ENCODE measurements at places on chromosomes 11 and 22.

DNA sequence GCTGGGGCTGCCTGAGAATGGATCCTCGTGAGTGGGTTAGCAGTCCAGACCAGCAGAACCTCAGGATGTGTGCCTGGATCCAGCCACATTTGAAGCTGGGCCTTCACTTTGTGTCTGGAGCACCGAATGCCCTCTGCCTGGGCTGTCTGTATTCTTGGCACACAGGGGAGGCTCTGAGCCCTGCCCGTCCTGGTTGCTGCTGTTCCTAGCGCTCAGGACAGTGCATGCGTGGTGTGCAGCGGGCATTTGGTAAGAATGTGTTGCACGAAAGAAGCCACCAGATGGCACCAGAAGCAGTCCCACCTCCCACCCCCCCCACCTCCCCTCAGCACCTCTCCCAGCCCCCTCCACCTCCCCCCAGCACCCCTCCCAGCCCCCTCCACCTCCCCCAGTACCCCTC is 4.1 kb upstream of the MAPK11 start:
- peak; percentile 73 for DNase-seq

DNA sequence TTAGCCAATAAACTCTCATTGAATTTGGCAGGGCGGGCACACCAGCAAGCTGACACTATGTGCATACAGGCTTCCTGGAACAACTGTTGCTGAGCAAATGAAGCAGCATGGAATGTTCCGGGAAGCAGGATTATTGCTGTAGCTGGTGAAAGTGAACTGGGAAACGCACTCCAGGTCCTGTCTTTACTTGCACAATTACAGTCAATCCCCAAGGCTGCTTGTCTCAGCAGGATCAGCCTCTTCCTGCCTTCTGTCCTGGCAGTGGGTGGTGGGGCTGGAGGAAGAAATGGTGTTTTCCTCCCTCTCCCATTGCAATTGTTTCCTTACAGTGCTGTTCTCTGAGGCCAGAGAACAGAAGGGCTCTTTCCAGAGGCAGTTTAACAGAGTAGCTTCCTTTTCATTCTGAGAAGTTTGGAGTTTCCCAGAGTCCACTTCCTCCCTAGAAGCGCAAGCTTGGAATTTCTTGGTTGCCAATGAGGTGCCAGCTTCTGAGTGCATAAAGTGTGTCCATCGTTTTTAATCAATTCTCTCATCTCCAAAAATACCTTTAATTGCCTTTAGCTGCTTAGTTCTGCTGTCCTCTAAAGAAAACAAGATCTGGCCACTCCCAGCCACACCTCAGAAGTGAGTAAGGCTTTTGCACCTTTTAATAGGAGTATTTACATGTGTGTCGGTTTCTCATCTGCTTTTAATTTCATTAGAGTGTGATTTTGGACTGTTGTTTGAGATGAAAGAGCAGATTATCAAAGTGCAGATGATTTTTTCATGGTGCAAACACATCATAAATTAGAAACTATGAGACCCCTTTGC is 19.9 kb downstream of the CD44 start:
- no peak for DNase-seq

- DNase-seq, result no peak
Observed at GRCh38 chr11:32034680-32035079, 56.2 kb upstream of the RCN1 start.

DNA sequence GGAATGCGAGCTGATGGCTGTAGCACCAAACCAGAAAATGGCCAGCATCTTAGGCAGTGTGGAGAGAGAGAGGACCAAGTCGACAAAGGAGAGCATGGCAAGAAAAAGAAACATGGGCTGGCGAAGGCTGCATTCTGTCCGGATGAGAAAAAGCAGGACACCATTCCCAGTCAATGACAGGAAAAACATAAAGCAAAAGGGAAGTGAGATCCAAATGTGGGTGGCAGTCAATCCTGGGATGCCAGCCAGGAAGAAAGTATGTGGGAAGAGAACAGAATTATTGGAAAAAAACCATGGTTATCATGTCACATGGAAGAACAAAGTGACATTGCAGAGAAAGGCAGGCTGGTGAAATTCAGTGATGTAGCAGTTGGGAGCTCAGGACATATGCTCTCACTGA is 36.9 kb upstream of the OR56A1 start:
- DNase-seq, result no peak

- DNase-seq, result peak; percentile 47
Observed at GRCh38 chr22:39528080-39528661, 4.4 kb downstream of the RPS19BP1 start.

DNA sequence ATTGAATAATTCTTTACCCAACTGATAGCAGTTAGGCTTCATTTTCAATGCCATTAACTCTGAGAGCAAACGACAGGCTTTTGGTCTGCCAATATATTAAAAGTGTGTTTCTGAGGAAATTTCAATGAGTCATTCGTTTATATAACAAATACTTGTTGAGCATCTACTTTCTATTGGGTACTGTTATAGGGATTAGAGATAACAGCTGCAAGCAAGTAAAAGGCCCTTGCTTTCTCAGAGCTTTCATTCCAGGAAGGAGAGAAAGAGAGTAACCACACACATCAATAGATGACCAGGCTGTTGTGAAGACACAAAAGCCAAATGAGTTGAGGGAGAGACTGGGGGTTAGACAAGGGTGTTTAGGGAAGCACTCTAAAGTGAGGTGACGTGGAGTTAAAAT is 35.7 kb downstream of the CD44 start:
- no peak for DNase-seq

DNA sequence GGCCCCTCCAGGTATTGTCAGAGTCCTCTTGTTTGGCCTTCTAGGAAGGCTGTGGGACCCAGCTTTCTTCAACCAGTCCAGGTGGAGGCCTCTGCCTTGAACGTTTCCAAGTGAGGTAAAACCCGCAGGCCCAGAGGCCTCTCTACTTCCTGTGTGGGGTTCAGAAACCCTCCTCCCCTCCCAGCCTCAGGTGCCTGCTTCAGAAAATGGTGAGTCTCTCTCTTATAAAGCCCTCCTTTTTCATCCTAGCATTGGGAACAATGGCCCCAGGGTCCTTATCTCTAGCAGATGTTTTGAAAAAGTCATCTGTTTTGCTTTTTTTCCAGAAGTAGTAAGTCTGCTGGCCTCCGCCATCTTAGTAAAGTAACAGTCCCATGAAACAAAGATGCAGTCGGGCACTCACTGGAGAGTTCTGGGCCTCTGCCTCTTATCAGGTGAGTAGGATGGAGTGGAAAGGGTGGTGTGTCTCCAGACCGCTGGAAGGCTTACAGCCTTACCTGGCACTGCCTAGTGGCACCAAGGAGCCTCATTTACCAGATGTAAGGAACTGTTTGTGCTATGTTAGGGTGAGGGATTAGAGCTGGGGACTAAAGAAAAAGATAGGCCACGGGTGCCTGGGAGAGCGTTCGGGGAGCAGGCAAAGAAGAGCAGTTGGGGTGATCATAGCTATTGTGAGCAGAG is at the start of gene CD3E:
Gene CD3E (plus strand): TSS at position 163 of the 681 bp plus-strand sequence. CDS start 223 bp downstream, at position 386.
- no peak for DNase-seq

DNA sequence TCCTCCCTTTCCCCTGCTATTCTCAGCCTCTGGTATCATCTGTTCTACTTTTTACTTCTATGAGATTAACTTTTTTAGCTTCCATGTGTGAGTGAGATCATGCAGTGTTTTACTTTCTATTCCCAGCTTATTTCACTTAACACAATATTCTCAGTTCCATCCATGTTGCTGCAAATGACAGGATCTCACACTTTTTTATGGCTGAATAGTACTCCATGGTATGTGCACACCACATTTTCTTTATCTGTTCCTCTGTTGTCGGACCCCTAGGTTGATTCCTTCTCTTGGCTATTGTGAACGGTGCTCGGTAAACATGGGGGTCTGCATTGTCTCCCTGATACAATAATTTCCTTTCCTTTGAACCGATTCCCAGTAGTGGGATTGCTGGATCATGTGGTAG is 81.0 kb upstream of the RAB1B start:
- DNase-seq, result no peak

GRCh38 chr11:95522874-95523273 is 266.7 kb downstream of the FAM76B start:
- DNase-seq, result no peak

- DNase-seq, result no peak
Observed at GRCh38 chr22:46002757-46003270, 25.9 kb upstream of the WNT7B start.

- no peak for DNase-seq
Observed at GRCh38 chr22:19167106-19167869, 11.2 kb downstream of the SLC25A1 start.

DNA sequence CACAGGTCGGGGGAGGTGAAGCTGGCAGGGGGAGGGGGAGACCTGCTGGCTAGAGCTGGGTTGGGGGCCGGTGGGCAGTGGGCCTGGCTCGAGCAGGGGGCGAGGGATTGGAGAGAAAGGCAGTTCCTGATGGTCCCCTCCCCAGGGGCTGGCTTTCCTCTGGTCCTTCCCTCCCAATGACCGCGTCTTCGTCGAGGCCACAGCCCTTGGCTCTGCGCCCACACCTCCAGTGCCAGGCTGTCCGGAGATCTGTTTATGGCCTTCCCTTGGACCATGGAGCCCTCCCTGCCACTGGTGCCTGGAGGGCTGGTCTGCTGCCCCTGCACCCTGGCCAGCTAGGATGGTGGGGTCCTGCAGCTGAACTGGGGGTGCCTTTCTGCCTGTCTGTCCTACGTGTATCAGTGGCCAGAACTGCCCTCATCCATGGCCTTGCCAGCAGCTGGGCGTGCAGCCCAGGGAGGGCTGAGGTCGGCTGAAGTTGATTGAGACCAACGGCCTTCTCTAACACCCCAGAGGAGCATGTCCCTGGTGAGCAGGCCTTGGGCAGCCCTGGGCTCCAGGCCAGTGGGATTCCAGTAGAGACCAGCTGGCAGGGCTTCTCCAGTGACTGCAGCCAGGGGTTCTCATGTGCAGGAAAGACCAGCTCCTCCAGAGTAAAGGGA is 12.3 kb downstream of the TANGO2 start:
- DNase-seq, result no peak

DNA sequence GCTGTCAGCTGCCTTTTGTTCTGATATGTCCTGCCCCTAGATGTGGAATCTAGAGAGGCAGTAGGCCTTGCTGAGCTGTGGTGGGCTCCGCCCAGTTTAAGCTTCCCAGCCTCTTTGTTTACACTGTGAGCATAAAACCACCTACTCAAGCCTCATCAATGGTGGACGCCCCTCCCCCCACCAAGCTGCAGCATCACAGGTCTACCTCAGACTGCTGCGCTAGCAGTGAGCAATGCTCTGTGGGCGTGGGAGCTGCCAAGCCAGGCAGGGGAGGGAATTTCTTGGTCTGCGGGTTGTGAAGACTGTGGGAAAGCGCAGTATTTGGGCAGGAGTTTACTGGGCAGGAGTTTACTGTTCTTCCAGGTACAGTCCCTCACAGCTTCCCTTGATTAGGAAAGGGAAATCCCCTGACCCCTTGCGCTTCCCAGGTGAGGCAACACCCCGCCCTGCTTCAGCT is 98.5 kb downstream of the SMCO4 start:
- DNase-seq, result no peak

DNA sequence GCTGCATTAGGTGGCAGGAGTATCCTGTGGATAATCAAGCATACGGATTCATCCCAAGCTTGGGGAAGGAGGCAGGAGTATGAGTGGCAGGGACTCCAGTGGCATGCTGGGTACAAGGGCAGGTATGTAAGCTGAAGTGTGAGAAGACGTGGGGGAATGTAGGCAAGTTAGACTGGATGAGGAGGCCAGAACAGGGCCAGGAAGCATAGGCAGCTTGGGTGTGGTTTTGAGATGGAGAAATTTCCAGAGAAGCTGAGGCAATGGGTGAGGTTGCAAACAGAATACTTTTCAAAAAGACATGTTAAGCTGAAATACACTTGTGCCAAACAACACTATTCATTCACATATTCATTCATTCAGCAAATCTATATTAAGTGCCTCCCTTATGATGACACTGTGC is 43.1 kb upstream of the AMOTL1 start:
- DNase-seq, result no peak

- DNase-seq, result no peak
Observed at GRCh38 chr22:45877651-45878050, 99.3 kb downstream of the WNT7B start.

DNA sequence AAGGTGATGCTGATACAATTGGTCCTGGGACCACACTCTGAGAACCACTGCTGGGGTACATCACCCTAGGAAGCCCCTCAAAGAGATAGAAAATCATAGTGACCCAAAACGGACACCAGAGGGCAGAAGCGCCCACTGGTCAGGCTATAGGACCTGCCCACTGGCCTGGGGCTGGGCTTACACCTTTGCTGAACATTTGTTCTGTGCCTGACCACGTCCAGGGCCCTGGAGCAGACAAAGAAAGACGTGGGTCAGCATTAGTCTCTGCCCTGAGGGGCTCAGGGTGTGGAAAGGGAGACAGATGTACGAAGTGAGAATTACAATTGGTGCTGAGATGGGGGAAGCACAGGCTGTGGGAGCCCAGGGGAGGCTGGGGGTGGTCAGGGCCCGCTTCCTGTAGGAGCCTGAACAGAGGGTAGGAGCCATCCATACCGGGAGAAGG is 14.4 kb upstream of the SERPINH1 start:
- DNase-seq, result peak; percentile 66

GRCh38 chr11:123330471-123330870 is 99.6 kb upstream of the GRAMD1B start:
- no peak for DNase-seq

DNA sequence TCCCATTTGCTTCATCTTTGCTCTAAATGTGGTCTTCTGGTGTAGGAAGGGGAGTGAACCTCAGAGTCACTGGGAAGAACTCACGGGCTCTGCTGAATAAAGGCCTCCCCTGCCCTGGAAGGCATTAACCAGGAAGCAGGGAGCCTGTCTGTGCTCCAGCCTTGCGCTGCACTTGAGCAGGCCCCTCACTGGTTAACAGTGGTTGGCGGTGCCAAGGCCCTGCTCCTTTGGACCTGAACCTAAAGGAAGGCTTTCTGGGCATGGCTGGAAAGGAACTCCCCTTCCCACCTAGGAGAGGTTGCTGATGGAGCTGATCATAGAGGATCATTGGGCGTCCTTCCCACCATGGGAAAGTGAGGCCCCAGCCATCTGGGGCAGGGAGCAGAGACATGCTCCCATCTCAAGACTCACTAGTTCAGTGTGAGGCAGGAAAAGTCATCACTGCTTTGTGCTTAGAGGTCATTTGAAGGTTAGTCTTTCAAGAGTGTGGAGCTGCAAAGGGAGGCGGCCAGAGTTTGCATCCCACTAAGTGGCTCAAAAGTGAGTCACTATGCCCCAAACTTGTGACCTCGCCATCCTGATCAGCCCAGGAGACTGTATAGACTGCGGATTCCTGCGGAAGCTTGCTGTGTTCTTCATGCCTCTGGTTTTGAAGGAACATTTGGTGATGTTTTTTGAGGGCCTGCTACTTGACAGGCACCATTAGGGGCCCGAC is 50.4 kb downstream of the DBX1 start:
- no peak for DNase-seq

DNA sequence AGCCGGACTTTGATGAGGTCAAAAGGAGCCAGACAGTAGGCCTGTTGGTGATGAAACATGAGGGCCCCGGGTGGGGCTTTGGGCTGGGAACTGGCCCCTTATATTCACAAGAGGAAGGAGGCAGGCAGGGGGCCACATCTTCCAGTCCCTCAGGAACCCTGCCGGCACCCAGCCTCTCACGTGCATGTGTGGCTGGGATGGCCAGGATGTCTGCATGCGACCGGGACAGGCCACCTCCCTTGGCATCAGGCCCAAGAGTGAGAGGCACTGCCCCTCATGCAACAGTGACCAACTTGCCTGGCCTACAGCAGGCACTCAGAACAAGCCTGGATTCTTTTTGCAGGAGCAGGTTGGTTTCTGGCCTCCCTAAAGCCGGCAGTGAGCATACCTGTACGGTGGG is 5.4 kb downstream of the SLC25A45 start:
- no peak for DNase-seq

- peak; percentile 99 for DNase-seq
Observed at GRCh38 chr22:39519681-39520225, 609 bp upstream of the ATF4 start.
